Brain (organoid and tissue), 16 donors: ENCODE measurements at places on chromosomes 4 and X. TPM values are rescaled to one million over a fixed set of nuclear protein-coding genes. Genes with fewer than 3 reads are reported as not detected.

The PLA2G12A gene
- 13.8 TPM for polyA plus RNA-seq

The NSG1 gene
- 267 TPM for polyA plus RNA-seq

The EMCN gene
- 3.0 TPM for polyA plus RNA-seq

The PNMA3 gene
- polyA plus RNA-seq: 16.7 TPM

The FAM53A gene
- polyA plus RNA-seq: 5.2 TPM

- DNase-seq: no peak
Observed at GRCh38 chrX:148915474-148915873, 415.1 kb downstream of the AFF2 start.

GRCh38 chr4:120056246-120056645, 10.4 kb downstream of the MAD2L1 start:
- DNase-seq: peak; percentile 62

- peak; percentile 58 for DNase-seq
Observed at GRCh38 chrX:17788439-17788838, 51.1 kb downstream of the SCML1 start.

GRCh38 chr4:101911616-101912015, 121.1 kb downstream of the BANK1 start:
- no peak for DNase-seq

- peak; percentile 61 for DNase-seq
Observed at GRCh38 chr4:138182838-138183426, 59.2 kb downstream of the SLC7A11 start.

DNA sequence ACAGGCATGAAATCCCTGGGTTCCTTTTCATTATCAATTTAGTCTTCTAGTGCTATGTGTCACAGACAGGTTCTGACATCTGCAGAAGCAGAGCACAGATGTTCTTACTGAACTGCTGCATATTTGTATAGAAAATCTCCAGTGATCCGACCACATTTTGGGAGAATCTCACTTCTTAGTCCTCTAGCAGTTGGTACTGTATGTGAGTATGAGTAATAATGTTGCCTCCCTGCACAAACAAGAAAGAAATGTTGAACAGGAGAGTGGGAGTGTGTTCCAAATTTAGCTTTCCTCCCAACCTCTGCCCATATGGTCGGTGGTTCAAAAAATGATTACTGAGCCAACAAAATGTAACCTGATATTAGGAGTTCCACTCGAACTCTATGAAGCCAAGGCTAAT, 165.3 kb upstream of the GPC4 start:
- DNase-seq: no peak

GRCh38 chr4:146236216-146236615, 21.9 kb downstream of the REELD1 start:
- no peak for DNase-seq

DNA sequence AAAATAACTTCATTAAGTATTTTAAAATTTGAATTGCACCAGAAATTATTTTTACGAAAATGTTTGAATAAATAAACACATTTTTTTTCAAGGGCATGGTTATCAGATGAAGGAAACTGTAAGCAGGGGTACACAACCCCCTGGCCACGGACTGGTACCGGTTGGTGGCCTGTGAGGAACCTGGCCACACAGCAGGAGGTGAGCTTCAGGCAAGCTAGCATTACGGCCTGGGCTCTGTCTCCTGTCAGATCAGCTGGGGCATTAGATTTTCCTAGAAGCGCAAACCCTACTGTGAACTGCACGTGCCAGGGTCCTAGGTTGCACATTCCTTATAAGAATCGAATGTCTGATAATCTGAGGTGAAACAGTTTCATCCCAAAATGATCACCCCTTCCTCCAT, 1499.7 kb upstream of the AGA start:
- DNase-seq: no peak

GRCh38 chr4:170758988-170759387, 669.2 kb upstream of the AADAT start:
- no peak for DNase-seq

DNA sequence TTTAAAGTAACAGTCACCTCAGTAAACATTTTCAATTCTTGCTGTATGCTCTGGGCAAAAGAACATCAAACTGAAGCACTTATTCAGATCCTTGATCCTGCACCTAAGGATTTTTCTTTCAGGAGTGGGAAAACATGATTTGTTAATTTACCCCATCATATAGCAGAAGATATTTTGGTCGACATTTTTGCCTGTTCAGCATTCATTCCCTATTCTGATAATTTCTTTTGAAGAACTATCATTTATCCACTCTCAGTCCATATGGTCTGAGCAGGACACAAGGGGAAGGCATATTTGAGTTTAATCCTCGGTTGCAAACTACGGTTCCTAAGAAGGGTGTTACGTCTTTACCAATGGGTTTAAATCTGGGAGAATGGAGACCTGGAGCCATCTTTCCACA, 1.2 kb upstream of the CLOCK start:
- no peak for DNase-seq

DNA sequence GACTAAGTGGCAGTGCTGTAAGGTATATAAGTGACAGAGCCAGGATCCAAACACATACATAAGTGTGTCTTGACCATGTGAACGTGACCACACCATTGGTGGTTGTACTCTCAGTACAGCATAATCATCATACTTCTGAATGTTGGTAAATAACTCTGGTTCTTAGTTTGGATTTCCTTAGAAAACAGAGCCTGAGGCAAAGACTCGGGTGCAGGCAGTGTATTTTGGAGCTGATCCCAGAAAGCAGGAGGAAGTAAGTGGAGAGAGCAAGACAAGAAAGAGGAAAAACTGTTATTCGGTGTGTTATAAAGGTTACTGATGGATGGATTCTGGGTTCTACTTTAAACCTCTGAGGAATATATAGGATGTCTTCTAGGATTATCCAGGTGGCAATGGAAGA, 127.9 kb downstream of the SLC39A8 start:
- no peak for DNase-seq

DNA sequence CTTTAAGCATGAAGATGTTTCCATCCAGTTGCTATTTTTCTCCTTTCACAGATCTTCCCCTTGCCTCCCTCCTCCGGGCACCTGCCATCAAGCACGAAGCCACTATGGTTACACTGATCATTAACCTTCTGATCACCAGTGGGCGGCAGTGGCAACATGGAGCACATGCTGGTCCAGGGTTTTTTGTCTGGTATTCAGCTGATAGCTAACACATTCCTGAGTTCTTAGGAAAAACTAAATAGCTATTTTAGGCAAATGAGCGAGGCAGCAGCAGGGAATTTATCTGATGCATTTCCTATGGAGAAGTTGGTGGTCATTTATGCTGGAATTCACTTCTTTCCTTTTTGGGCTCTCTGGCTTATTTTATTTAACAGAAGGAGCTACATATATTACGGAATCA, 22.9 kb downstream of the SHISA3 start:
- DNase-seq: no peak
